ENCODE measurements at places on chromosomes 2 and 18. TPM values are rescaled to one million over a fixed set of nuclear protein-coding genes. Genes with fewer than 3 reads are reported as not detected.

Gene GRHL1
- 1.7 TPM for total RNA-seq

Gene FAM210A
- 15.4 TPM for total RNA-seq

Gene PSMA8
- total RNA-seq: not detected

Gene CENPA
- 3.9 TPM for total RNA-seq

Gene PTPRN
- 1.1 TPM for total RNA-seq

Gene LYPD1
- 0.64 TPM for total RNA-seq

Gene KCNG2
- 0.56 TPM for total RNA-seq

Gene GLI2
- total RNA-seq: 1.2 TPM

Gene XIRP2
- total RNA-seq: 5.5 TPM

Gene NEDD4L
- total RNA-seq: 42.8 TPM

Gene ADRA2B
- 0.46 TPM for total RNA-seq

Gene ASXL3
- 7.2 TPM for total RNA-seq

Gene KCNG3
- total RNA-seq: 0.13 TPM

Gene SLC5A7
- total RNA-seq: not detected

Gene CYBRD1
- total RNA-seq: 10.1 TPM

Gene FBXO48
- 1.6 TPM for total RNA-seq

Gene SLC9A4
- total RNA-seq: 0.08 TPM

Gene HOXD13
- total RNA-seq: not detected

Gene UGT1A4
- not detected for total RNA-seq

Gene LDLRAD4
- 34.1 TPM for total RNA-seq

Gene CACNB4
- 1.5 TPM for total RNA-seq

Gene VIL1
- total RNA-seq: 0.44 TPM
